NCI-H524 (cell line): ENCODE measurements at places on chromosomes 4 and X.

DNA sequence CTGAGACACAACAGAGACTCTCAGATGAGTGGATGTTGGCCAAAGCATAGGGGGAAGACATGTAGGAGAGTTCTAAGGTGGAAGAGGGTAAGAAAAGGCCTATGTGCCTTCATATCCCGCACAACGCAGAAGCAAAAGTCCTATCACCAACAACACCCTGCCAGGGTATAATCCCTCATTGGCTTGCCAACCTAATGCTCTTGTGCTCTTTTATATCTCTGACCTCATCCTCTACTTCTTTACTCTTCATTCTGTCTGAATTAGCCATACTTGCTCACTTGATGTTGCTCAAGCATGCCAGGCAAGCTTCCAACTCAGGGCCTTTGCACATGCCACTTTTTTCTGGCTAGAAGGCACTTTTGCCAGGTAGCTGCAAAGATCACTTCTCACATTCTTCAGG lies 28.1 kb upstream of the ZNF330 start:
- DNase-seq: no peak

DNA sequence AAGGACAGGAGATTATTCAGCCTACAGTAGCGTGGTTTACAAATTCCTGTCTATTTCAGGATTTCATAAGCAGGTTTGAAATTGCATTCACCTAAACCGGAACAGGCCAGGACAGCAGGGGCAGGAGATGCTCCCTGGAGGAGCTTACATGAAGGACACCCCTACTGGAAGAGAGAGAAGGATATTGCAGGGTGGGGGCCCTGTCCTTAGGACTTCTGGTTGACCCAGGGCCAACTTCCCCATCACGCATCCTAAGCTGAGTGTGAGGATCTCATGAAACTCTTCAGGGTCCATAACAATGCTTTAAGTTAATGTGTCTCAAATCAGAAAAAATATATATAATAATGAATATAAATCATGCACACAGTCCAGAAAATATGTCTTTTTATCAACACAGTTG lies 6.4 kb upstream of the DHRSX start:
- no peak for DNase-seq

GRCh38 chrX:109936114-109936513 lies 66.8 kb upstream of the TMEM164 start:
- DNase-seq: no peak

GRCh38 chr4:44983083-44983482 lies 256.7 kb upstream of the GNPDA2 start:
- DNase-seq: no peak

DNA sequence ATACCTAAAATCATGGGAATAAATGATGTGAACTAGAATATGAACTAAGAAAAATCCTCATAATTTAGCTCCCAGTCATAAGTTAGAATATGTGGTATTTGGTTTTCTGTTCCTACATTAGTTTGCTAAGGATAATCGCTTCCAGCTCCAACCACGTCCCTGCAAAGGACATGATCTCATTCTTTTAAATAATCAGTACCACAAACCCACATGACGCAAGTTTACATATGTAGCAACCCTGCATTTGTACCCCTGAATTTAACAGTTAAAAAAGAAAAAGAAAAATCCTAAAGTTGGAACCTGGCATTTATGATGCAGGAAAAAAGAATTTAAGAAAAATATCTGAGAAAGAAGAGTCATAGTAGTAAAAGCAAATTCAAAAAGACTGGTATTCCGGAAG lies 13.3 kb downstream of the UBA6 start:
- no peak for DNase-seq

- DNase-seq: no peak
These were observed 17.6 kb upstream of the CXCL5 start for GRCh38 chr4:74016068-74016467.

DNA sequence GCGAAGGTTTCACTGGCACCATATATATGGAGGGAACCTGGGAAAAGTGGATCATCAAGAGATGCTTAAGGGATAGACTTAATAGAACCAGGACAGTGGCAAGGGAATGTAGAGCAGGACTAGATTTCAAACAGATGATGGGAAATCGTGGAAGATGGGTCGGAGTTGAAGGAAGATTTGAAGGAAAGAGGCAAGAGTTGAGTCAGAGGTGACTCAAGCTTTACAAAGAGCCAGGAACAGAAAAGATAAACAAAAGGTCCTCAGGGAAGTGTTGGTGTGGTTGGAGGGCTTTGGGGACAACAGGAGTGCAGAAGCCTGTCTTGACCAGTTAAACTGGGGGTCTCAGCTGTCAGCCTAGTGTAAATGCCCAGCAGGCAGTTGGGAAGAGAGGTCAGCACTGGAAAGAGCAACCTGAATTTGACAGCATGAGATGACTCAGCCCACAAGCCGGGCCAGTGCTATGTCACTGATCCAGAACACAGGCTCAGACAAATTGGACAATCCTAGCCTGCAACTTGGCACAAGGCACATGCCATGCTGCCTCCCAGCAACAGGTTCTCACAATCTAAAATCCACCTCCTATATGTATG lies 230.5 kb downstream of the IDS start:
- no peak for DNase-seq

- DNase-seq: no peak
These were observed 32.0 kb upstream of the FGF16 start for GRCh38 chrX:77415161-77415560.

- DNase-seq: no peak
These were observed 60.2 kb downstream of the METTL14 start for GRCh38 chr4:118745357-118745756.
